Lung microvascular endothelial cell (primary cell): ENCODE measurements at places on chromosomes 12 and 14.

DNA sequence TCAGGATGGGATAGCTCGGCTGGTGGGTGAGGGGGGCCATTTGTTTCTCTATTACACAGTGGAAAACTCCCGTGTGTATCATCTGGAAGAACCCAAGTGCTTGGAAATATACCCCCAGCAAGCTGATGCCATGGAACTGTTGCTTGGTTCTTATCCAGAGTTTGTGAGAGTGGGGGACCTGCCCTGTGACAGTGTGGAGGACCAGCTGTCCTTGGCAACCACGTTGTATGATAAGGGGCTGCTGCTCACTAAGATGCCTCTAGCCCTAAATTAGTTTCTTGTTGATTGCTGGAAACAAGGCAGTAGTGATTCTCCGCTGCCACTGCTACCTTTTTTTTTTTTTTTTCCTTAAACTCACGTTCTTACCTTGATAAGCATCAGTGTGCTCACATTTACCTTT lies 1.9 kb downstream of the RIOX1 start:
- no peak for DNase-seq

DNA sequence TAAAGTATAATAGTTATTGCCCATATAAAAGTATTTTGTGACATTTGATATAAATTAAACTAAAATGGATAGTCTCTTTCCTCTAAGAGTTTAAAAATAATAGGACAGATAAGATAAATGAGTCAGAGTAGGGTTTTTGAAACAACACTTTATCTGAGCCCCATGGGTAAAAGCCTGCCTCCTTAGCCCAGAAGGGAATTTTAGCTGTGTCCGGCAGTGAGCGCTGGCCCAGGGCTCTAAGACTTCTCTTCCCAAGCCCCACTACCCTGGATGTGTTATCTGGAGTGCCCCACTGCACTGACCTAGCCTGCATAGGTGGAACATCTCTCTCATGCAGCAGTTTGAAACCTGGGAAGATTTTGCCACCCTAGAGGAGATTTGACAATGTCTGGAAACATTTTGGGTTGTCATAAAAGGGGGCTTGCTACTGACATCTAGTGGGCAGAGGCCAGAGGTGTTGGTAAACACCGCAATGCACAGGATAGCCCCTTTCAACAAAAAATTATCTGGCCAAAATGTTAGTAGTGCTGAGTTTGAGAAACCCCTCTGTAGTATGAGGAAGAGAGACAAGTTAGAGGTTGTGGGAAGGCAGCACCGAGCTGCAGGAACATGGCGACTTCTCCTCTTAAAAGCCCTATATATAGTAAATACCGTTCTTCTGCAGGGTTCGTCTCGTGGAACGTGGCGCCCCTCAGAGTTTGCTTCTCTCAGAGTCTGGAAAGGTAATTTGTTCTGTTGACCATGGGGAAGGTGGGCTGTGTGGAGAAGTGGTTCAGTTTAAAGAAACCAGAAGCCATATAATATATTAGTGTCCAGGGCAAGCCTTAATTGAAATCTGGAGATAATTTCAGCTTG lies 29.3 kb upstream of the ATF1 start:
- DNase-seq: peak; percentile 49

DNA sequence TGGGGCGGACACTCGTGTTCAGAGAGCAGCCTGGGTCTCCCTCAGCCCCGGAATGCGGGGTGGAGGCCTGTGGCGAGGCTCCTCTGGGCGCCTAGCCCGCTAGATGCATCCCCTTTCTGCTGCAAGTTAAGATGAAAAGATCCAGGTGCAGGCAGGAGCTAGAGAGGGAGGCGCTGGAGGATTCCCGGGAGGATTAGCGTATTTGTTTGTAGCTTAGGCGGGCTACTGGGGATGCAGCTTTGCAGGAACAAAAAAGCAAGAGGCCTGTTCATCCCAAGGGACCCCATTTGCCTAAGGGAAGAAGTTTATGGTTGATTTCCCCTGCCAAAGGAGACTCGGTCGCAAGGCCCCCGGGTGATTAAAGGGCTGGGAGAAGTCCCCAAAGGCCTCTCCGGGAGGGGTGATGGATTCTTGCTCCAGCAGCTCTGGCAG lies 824 bp downstream of the CCDC177 start:
- no peak for DNase-seq

DNA sequence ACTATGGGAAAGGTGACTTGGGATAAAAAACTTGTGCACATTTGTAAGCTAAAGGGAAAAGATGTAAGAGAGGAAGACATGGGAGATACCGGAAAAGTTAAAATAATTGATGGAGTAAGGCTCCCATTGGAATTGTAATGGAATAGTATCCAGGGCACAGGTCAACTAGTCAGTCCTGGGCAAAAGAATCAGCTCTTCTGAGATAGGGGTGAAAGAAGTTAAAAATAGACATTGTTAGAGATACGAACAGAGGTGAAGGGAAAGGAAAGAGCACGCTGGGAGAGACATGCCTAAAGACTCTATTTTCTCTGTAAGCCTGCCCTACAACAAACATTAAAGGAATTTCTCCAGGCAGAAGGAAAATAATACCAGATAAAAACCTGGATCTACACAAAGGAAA lies 101.6 kb downstream of the SLC41A2 start:
- no peak for DNase-seq

- no peak for DNase-seq
These were observed 66.7 kb downstream of the PDE3A start for GRCh38 chr12:20434996-20435395.

DNA sequence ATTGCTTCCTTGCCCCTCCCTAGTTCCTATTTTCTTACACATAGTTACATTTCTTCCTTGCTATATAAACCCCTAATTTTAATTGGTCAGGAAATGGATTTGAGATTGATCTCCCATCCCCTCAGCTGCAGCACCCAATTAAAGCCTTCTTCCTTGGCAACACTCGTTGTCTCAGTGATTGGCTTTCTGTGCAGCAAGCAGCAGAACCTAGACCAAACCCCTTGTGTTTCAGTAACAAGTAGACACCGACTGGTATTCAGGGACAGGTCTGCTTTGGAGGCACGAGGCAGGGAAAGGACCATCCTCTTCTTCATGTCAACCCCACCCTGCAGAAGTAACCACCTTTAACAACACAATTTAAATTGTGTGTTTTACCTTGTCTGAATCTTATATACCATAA lies 152.6 kb downstream of the RPAP3 start:
- no peak for DNase-seq
